ENCODE measurements at places on chromosomes 7 and 10.

DNA sequence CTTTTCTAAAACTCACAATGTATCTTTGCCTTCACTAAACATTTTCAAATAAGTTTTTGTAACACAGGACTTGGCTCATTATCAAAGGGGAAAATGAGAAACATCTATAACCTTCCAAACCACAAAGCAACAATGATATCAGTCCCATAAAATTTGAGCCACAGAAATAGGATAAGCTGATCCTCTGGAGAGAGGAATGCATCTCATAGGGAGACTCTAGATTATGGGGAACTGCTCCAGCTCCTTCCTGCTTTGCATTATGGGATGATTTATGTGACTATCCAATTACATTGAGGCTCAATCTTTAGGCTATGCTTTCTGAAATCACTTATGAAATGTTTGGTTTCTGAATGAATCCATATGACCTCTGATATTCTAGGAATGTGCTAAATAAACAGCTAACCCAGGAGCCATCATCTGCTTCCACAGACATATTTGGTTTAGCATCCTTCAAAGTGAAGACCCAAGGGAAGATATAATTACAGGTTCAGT is 70.4 kb downstream of the CUBN start:
- peaks cover 4% of the 10 kb centered on the region for H3K4me1 ChIP-seq
- H3K27me3 ChIP-seq: no peaks in the 10 kb centered on the region
- DNase-seq: no peak
- H3K36me3 ChIP-seq: peaks cover 4% of the 10 kb centered on the region

DNA sequence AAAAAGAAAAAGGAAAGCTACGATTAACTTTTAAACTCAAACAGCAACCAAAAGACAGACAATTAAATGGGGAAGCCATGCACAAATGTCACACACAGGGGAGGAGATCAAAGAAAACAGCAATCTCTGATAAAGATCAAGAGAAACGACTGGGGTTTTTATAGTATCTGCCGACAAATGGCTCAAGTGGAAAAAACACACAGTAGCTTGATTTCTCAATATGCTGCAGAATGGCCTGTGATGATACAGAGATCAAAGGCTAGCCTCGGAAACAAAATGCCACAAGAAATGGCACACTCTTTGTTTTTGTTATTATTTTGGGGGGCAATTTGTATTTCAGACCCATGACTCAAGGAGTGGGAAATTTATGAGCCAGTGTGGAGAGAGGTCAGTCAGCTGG is 126.1 kb downstream of the TEX36 start:
- H3K27ac ChIP-seq: no peak overlapping the region
- no peak overlapping the region for H3K4me3 ChIP-seq
- no peak for DNase-seq
- peaks cover 2% of the 10 kb centered on the region for H3K36me3 ChIP-seq
- H3K27me3 ChIP-seq: peaks cover 16% of the 10 kb centered on the region

DNA sequence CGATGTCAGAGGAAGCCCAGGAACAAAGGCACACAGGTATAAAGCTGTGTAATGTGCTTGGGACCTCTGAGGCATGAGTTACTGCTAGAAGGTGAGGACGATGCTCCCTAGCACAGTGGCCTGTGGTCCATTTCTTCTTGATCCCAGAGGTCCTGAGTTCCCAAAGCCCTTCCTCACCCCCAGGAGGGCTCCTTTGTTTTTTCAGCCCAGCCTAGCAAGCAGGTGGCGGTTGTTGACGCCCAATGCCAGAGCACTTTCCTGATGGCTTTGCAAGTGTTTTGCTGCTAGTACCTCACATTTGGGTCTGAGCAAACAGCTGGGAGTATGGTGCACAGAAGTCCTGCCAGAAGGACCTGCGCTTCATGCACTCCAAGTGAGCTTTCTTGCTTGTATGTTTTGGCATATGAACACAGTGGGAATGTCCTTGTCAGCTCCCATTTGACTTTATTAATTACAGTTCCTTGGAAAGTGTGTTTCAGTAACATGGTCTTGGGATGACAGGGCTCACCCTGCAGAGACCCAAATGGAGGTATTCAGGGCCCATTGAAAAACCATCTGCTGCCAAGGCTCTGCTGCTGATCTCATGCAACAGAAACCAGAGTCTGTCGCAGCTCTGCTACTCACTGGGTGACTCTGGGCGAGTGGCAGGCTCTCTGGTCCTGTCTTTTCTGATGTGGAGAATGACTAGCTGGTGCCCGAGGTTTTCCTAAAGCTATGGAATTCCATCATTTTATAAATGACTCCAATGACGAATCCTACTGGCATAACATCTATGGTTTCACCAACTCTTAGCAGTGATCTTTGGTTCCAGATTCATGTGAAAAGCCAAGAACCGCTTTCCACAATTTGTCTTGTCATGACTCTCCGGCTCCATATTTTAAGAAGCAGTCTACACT is 134.9 kb downstream of the ARID5B start:
- no peak for DNase-seq
- no peaks in the 10 kb centered on the region for H3K36me3 ChIP-seq
- no peaks in the 10 kb centered on the region for H3K27me3 ChIP-seq
- peaks cover 43% of the 10 kb centered on the region for H3K4me1 ChIP-seq
- H3K4me3 ChIP-seq: peak overlapping the region; percentile 9
- peak overlapping the region; percentile 72 for H3K27ac ChIP-seq

GRCh38 chr10:120016906-120017305 is 124.4 kb downstream of the SEC23IP start:
- peaks cover 3% of the 10 kb centered on the region for H3K4me1 ChIP-seq
- peaks cover 77% of the 10 kb centered on the region for H3K27me3 ChIP-seq
- no peak for DNase-seq
- no peaks in the 10 kb centered on the region for H3K36me3 ChIP-seq
- no peak overlapping the region for H3K4me3 ChIP-seq

GRCh38 chr10:79555354-79556309 is 4.6 kb downstream of the SFTPA2 start:
- H3K36me3 ChIP-seq: no peaks in the 10 kb centered on the region
- peaks cover 9% of the 10 kb centered on the region for H3K4me1 ChIP-seq
- H3K4me3 ChIP-seq: no peak overlapping the region
- H3K27me3 ChIP-seq: peaks cover 4% of the 10 kb centered on the region
- H3K27ac ChIP-seq: no peak overlapping the region

GRCh38 chr10:127266431-127266830 is 70.0 kb upstream of the INSYN2A start:
- no peaks in the 10 kb centered on the region for H3K4me1 ChIP-seq
- H3K36me3 ChIP-seq: no peaks in the 10 kb centered on the region
- no peak overlapping the region for H3K4me3 ChIP-seq
- no peak overlapping the region for H3K27ac ChIP-seq
- no peak for DNase-seq
- H3K27me3 ChIP-seq: no peaks in the 10 kb centered on the region

DNA sequence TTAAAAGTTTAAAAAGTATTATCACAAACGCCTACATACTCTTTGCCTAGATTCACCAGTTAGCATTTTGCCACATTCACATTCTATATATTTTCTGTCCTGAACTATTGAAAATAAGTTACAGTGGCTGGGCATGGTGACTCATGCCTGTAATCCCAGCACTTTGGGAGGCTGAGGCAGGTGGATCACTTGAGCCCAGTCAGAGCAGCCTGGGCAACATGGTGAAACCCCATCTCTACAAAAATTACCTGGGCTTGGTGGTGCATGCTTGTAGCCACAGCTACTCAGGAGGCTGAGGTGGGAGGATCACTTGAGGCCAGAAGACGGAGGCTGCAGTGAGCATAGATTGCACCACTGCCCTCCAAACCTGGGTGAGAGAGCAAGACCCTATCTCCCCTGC is 5.3 kb downstream of the ARPC1A start:
- H3K27me3 ChIP-seq: no peaks in the 10 kb centered on the region
- H3K4me3 ChIP-seq: no peak overlapping the region
- no peak for DNase-seq
- H3K36me3 ChIP-seq: peaks cover 2% of the 10 kb centered on the region
- H3K27ac ChIP-seq: peak overlapping the region; percentile 54
- peaks cover 43% of the 10 kb centered on the region for H3K4me1 ChIP-seq

GRCh38 chr7:74443543-74444247 is 10.0 kb upstream of the GTF2IRD1 start:
- no peak overlapping the region for H3K4me3 ChIP-seq
- H3K27ac ChIP-seq: no peak overlapping the region
- H3K4me1 ChIP-seq: peaks cover 4% of the 10 kb centered on the region
- no peak for DNase-seq

Measured in T-helper 17 cell (primary cell).